Stimulated activated CD4-positive, alpha-beta T cell treated with anti-CD3 and anti-CD28 coated beads, Interleukin-15, amount 100 ng/mL, for 48 hours (primary cell): ENCODE measurements at places on chromosomes 11 and 22.

- DNase-seq = no peak
Measured at GRCh38 chr11:74615311-74615710, 22.9 kb downstream of the POLD3 start.

DNA sequence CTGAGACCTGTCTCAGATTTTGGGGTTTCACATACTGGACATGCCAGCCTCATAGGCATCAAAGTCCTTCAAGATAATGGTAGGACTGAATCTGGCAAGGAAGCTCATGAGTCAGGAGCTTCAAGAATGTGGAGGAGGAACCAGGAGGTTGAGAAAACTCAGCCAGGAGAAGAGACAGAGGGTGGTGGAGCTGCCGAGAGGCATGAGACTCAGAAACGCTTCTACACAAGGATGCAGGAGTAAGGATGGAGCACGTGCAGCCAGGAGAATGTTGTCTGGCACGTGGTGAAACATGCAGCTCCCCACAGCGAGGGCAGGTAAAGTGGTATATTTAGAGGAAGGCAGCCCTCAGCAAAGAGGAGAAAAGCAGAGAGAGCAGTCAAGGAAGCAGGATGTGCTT lies 148.7 kb upstream of the ISX start:
- DNase-seq = no peak

DNA sequence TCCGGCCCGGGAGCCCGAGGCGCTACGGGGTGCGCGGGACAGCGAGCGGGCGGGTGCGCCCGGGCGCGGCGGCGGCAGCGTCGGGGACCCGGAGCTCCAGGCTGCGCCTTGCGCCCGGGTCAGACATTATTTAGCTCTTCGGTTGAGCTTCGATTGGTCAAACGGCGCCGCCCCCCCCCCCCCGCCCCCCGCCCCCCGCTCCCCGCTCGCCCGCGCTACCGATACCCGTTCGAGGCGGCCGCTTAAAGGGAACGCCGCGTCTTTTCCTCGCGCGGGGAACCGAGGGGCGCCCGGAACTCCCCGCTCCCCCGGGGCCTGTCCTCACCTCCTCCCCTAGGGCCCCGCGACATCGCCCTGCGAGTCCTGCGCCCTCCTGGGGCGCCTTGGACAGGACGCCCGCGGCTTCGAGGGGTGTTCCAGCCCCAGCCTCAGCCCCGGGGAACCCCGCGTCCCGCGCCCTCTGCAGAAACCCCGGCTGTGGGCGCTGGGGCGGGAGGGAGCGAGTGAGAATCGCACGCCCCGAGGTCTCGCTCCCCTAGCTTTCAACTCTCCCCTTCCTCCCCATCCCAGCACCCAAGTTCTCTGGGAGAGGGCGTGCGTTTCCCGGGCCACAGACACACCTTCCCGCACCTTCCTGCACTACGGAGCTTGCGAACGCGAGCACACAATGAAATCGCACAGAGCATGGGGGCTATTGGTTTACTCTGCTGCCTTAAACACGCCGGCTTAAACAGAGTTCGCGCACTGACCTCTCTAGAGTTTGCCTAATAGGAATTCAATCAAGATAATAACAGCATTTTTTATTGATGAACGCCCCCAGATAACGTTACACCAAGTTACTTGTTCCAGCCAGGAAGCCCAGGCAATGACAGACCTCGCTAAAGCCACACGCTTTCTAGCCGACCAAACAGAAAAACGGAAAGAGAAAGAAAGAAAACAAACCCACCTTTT lies at the start of gene BDNF:
Gene BDNF (minus strand): TSS at position 105 of the 951 bp plus-strand sequence. CDS start 41,891 bp downstream, outside the sequence.
- DNase-seq = no peak

GRCh38 chr22:22478470-22478869 lies 30.1 kb downstream of the ZNF280B start:
- no peak for DNase-seq

GRCh38 chr22:19533049-19533626 lies 8.9 kb upstream of the CLDN5 start:
- no peak for DNase-seq

- no peak for DNase-seq
Measured at GRCh38 chr11:17590463-17590862, 43.4 kb downstream of the OTOG start.

GRCh38 chr22:27477171-27477570 lies 324.4 kb downstream of the MN1 start:
- no peak for DNase-seq

DNA sequence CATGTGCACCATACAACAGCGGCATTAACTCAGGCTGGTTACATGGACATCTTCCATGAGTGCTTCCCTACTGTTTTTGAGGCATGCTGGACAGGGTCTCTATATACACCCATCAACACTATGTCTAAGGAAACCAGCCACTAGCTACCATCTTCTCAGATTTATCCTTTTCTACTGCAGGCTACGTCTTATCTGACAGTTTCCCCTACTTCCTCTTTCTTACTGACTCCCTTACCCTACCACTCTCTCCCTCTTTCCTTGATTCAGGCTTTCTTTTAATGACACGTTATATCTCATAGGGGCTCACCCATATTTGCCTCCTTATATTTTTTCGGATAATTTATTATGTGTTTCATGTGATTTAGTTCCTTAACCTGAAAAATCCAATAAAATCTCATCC lies 41.8 kb downstream of the DDI1 start:
- DNase-seq = no peak

GRCh38 chr11:78685156-78685555 lies 110.5 kb upstream of the NARS2 start:
- DNase-seq = no peak

- no peak for DNase-seq
Measured at GRCh38 chr11:67539550-67539949, 16.3 kb upstream of the CABP2 start.

GRCh38 chr11:8477680-8478079 lies 116.3 kb downstream of the STK33 start:
- DNase-seq = no peak

DNA sequence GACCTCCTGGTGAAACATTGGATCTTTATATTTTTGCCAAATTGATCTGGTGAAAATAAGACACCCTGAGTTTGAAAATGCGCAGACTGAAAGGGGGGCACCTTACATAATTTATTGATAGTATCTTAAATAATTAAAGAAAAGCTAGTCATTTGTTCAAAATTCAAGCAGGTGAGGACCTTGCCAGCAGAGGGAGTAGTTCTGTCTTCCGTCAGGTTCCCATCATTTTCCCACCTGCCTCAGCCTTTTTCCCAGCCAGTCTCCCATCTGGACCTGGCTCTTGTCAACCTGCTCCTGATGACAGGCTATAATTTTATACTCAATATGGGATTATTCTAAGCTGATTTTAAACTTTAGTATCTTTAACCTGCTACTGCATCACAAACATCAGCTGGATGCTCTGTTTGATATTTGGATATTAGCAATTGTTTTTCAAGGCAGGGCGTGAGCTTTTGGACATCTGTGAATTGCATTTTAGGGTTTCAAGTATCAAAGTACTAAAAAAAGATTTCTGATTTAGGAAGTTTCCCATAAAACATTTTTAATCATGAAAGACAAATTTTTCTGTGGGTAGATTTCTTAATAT lies 132.0 kb downstream of the ELP4 start:
- DNase-seq = no peak

GRCh38 chr11:126878913-126879482 lies 121.6 kb downstream of the KIRREL3 start:
- DNase-seq = no peak

DNA sequence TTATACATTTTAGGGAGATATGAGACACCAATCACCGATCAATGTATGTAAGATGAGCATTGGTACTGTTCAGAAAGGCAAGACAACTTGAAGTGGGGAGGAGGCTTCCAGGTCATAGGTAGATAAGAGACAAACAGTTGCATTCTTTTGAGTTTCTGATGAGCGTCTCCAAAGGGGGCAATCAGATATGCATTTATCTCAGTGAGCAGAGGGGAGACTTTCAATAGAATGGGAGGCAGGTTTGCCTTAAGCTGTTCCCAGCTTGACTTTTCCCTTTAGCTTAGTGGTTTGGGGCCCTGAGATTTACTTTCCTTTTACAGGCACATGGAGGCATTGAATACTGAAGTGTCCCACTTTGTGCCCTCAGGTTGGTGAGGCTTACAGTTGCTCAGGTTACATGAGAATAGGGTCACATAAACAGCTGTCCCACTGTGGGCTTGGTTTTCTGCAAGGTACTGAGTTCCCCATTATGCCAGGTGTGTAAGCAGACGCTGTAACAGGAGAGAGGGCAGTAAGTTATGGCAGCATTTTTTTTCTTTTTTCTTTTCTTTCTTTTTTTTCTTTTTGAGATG lies 129.8 kb upstream of the SERPIND1 start:
- no peak for DNase-seq

DNA sequence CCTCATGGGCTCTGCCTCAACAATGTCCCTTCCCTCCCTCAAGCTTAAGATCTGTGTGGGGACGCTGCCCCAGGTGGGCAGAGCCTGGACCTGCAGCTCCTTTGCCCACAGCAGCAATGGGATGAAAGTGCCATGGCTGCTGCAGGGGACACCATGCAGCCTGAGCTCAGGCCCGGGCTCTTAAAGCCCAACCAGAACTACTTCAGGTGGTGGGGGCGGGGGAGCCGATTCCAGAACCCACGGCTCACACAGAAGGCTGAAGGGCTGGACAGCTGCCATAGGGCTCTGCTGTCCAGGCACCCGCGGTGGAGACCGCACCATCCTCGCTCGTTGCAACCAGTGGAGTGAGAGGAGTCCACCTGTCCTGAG lies 12.5 kb downstream of the CHID1 start:
- no peak for DNase-seq

- no peak for DNase-seq
Measured at GRCh38 chr22:28820885-28821284, 20.5 kb upstream of the XBP1 start.

DNA sequence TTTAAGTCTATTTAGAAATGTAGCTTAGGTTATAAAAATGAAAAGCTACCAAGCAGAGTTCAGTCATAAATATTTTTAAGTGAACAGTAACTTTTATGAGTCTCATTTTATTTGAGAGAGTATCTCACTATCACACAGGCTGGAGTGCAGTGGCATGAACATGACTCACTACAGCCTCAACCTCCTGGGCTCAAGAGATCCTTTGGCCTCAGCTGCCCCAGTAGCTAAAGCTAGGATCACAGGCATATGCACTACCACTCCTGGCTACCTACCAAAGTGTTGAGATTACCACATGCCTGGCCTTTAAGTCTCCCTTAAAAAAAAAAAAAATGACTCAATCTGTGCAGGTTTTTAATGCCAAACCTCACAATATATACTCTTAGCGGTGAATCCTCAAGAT lies 34.7 kb upstream of the CLNS1A start:
- DNase-seq = no peak

DNA sequence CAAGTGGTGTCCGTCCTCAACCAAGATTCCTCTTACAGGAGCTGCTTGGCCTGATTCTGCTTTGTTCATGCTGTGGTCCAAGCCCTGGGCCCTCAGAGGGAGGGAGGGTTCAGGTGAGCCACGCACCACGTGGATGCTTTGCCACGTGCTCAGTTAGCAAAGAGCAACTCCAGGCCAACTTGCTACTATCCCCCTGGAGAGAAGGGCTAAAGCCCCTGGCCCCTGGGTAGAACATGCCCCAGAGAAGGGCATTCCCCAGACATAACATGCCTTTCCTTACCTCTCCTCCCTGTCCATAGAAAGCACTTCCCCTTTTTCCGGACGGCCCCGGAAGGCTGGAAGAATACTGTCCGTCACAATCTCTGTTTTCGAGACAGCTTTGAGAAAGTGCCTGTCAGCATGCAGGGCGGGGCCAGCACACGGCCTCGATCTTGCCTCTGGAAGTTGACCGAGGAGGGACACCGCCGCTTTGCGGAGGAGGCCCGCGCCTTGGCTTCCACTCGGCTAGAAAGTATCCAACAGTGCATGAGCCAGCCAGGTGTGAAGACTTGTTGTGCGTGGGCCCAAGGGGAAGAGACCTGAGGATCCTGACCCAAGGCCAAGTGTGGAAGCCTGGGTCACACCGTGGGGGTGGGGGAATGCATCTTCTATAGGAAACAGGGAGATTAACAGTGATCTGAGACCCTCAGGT lies 8.8 kb downstream of the FOXR1 start:
- no peak for DNase-seq

DNA sequence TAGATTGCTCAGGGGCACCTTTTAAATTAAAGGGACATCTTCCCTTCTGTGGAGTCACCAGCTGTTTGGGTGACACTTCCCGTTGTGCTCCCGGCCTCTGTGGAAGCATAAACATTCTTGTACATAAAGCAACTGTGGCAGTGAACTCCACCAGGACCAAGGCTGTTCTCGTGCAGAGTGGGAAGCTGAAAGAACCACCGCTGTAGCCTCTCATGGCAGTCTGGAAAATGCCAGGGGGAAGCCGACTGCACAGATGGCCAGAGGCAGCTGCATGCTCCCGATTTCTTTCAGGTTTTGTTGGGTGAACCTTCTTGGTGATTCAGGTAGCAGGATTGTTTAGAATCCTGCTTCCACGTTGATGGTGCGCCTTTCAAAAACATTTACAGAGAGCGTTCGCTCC lies 10.3 kb downstream of the UBASH3B start:
- DNase-seq = no peak

DNA sequence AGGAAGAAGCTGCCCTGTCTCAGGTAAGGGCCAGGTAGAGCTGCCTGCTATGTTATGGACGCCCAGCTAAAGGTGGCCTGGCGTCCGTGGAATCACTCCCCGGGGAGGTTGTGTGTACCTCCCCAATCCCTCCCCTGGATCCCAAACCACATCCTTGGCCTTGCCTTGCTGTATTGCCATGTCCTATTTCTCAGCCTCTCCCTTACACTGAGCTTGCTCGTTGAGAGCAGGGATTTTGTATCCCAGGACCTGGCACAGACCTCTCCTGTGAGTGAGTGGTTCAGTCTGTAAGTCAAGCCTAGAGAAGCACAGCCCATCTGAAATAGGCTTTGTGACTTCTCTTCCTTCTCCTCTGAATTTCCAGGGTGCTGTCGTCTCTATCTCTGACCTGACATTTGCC lies 53.9 kb downstream of the TRAF6 start:
- DNase-seq = no peak

DNA sequence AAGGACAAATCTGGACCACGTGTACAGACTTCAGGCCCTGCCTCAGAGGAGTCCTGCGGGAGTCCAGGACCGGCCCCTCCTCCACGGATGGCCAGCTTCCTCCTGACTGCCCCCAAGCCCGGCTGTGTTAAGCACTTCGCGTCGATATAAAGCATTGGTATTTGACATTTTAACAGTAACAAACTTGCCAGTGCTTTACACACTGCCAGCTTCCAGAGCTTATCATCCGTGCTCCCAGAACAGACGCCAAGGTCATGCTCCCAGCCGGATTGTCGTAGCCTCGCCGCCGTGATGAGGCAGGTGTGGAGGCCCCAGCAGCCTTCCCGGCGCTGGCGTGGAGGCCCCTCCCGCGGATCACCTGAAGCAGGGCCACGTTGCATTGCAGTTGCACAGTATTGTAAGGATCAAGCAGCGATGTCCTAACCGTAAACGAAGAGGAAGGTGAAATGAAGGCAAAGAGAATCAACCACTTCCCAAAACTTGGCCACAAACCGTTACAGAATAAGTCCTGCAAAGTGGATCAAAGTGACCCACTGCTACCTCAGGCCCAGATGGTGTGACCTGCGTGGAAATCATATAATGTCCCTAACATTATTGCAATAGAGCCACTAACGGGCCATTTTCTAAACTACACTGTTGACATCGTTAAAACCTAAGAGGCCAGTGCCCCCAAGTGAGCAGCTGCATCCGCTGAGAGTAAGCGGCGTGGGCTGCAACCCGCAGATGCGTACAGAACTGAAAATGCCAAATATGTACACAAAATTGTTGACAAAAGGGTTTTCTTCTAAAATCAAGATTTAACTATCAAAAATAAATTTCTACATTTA lies 51.6 kb downstream of the CERK start:
- no peak for DNase-seq
